Epithelial cell of esophagus (primary cell): ENCODE measurements at places on chromosomes 7 and 10.
A peak's percentile ranks its signal among the peaks of the same experiment; 100 is the strongest.

DNA sequence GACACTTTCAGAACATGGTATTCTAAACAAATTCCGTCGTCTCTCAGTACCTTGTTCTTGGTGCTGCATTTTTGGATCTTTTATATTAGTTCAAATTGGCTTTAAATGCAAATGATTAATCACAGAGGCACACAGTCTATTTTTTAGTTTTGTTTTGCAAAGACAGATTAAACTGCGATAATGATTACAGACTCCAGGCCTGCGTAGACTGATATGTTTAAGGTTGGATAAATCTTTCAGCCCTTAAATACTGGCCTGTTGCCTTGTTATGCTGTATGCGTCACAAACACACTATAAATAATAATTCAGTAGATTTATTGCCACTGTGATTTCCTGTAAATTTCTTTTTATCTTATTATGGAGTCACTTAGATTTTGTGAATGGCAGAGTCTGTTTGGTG is 19.3 kb downstream of the CACNB2 start:
- no peak for DNase-seq

- no peak for DNase-seq
Observed at GRCh38 chr7:71769326-71769725, 637.4 kb downstream of the GALNT17 start.

DNA sequence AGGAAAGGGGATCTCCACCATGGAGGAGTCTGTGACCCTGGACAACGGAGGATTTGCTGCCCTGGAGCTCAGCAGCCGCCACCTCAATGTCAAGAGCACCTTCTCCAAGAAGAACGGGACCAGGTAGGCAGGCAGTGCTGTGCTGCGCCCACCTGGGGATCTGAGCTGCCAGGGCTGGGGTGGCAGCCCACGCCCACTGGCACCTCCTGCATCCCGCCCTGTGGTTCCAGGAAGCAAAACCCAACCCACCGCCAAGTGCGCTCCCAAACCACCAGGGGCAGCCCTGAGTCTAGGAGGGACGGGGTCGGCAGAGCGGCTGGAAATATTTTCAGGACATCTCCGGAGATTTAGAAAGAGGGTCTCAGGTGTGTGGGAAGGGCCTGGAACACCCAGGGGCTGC is 440.3 kb upstream of the FOXK1 start:
- DNase-seq: no peak

GRCh38 chr10:105742184-105742583 is 1101.1 kb downstream of the SORCS3 start:
- DNase-seq: peak; percentile 15

- DNase-seq: no peak
Observed at GRCh38 chr10:23437963-23438546, 820 bp upstream of the OTUD1 start.

GRCh38 chr7:3979611-3980299 is 678.7 kb downstream of the SDK1 start:
- DNase-seq: no peak

DNA sequence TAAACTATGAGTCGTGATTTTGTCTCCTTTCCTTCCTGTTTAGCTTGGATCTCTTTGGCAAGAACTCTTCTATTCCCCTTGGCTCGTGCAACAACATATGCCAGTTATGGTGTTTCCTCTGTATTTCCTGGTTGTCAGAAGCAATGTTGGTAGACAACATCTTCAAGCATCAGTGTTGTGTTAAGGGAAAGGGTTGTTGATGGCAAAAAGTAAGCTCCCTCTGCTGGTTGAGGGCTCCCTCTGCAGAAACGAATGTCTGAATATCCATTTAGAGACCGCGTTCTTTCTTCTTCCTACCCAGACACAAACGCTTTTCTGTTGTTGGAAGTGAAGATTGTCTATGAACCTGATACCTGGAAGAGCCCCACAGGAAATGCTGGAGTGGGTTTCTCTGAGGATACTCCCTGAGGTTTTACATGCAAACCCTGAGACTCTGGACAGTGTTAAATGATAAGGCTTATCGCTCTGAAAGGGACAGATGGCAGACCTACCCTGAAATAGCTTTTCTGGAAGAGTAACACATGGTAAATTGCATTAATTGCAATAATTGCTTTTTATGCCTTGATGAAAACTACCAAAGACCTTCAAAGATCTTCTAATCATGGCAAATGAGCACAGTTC is 23.5 kb upstream of the C1QL3 start:
- peak; percentile 47 for DNase-seq

GRCh38 chr10:5089865-5090264 is 4.3 kb upstream of the AKR1C3 start:
- peak; percentile 94 for DNase-seq

GRCh38 chr7:139777133-139777891 is 486 bp downstream of the HIPK2 start:
- no peak for DNase-seq

- peak; percentile 17 for DNase-seq
Observed at GRCh38 chr7:101549734-101550133, 79.4 kb downstream of the MYL10 start.

DNA sequence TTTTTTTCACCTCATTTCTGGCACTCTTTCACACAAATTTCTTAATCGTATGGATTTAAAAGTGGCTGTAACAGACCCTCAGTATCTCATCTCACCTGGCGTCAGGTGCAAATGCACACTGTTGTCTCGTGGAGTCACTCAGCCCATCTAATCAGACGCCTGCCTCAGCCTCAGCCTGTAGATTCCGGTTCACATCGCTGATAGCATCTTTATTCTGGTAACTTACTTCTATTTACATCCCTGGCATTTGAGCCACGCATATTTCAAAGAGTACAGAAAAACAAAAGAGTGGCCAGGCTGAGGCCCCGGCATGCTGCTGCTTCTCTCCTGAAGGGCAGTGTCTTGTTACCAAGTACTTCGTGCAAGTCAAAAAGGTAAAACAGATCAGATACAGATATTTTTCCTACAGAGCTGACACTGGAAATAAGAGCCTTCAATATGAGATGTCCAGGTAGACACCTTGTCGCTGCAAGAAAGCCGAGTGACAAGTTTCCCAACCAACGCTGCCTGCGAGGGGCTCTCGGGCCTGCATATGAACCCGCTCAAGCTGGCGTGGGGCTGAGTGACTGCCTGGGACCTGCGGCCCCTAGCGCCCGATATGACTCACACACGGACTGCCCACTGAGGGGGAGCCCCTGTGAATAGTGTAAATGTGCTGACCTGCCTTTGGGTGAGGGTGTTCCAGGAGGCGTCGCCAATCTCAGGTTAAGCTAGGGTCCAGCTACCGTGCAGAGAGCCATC is 4.3 kb downstream of the VIPR2 start:
- no peak for DNase-seq

GRCh38 chr10:45657033-45657926 is 15.3 kb downstream of the ZFAND4 start:
- DNase-seq: no peak

- peak; percentile 77 for DNase-seq
Observed at GRCh38 chr7:100563809-100564400, 9.8 kb downstream of the SAP25 start.

- DNase-seq: no peak
Observed at GRCh38 chr7:158103378-158103777, 484.2 kb downstream of the PTPRN2 start.

GRCh38 chr7:140604076-140604475 is 36.5 kb downstream of the DENND2A start:
- no peak for DNase-seq

GRCh38 chr7:45699726-45700390 is 125.7 kb downstream of the ADCY1 start:
- DNase-seq: no peak
